ENCODE measurements at places on chromosomes 13 and 19. TPM values are rescaled to one million over a fixed set of nuclear protein-coding genes. Genes with fewer than 3 reads are reported as not detected.

EFNA2 gene
- polyA plus RNA-seq: 0.44 TPM

NTN5 gene
- polyA plus RNA-seq: 0.15 TPM

ZNF773 gene
- polyA plus RNA-seq: 13.3 TPM

KL gene
- not detected for polyA plus RNA-seq

PLPPR3 gene
- polyA plus RNA-seq: 65.7 TPM

Data from cardiac muscle cell (in vitro differentiated cells and primary cell).